ENCODE measurements at places on chromosomes 5 and 9.

DNA sequence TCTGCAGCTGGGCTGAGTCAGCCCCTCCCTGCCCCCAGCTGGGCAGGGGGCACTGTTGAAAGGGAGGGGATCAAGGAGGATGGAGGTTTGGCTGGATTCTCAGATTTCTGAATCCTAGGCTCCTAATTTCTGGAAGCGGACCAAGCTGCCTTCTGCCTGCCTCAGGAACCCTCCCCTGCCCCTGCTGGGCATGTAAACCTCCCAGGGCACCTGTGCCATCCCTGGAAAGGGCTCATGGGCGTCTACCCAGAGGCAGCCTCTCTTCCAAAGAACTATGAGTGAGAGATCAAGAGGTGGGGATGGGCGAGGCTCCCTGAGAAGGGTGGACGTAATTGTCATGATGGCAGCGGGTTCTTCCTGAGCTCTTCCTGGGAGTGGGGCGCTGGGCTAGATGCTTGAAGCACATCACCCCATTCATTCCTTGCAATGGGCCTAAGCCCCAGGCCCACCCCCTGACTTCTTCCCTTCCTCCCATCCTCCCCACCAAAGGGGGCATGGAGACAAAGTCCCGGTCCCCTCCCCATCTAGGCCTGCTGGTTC lies 21.6 kb downstream of the CSF1R start:
- DNase-seq: no peak

DNA sequence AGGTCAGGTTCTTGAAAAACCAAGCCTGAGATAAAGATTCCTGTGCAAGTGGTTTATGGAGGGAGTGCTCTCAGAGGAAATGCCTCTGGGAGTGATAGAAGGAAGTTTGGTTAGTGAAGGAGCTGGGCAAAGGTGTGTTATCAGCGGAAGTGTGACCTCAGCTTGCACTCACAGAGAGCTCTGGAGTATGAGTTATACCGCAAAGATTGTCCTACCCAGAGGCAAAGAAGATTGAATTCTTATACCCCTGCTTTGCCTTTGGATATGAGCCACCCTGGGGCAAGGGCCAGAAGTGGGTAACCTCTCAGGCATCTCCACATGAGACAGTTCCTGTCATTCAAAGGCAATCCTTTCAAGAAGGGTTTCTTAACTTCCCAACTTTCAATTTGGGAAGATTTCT lies 145.6 kb downstream of the MUSK start:
- DNase-seq: no peak

GRCh38 chr5:180785794-180786221 lies 16.8 kb downstream of the MGAT1 start:
- peak; percentile 62 for DNase-seq

DNA sequence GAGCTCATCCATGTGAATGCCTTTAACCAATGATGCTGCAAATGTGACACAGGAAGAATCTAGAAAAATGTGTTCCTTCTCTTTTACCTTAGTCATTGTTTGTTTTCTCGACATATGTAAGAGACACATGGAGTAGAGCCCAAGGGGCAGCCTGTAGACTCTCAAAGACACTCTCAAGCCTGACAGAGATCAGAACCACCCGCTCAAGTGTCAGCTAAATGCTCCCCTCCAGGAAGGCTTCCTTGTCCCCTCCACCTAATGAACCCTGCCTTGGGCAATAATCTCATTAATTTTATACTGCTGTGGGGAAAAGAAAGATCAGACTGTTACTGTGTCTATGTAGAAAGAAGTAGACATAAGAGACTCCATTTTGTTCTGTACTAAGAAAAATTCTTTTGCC lies 157.4 kb downstream of the MUSK start:
- DNase-seq: no peak

DNA sequence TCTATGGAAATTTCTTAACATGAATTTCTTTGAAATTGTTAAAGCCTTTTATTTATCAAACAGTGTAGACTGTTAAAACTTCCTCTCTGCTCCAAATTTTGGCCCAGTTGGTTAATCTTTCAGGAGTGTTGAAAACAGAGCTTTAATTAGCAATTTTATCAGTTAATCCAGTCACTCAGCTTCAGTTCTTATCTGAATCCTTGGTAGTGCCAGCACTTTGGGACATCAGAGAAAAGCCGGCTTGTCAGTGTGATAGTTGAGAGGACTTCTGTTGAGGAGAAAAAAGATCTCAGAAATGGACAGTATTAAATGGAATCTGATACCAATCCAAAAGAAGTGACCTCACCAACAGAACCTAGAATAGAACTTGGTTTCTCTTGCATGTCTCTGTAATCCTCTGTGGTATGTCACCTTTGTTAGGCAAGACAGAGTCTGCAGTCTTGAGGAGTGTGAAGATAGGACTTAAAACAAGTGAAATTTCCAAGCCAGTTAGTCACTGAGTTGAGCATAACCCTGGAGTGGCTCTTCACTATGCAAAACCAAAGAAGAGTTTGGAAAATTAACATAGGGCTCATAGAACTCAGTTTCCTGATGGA lies 251.8 kb downstream of the NNT start:
- no peak for DNase-seq

- DNase-seq: no peak
Observed at GRCh38 chr9:129746092-129746777, 6.6 kb downstream of the PTGES start.

GRCh38 chr5:109324351-109324750 lies 85.4 kb downstream of the PJA2 start:
- no peak for DNase-seq

GRCh38 chr5:36215910-36216309 lies 25.8 kb downstream of the NADK2 start:
- no peak for DNase-seq

- peak; percentile 57 for DNase-seq
Observed at GRCh38 chr5:77066823-77067442, 20.2 kb downstream of the ZBED3 start.
